ENCODE measurements at places on chromosomes 2 and 18.

GRCh38 chr2:136222862-136223261 lies 104.9 kb upstream of the CXCR4 start:
- no peak for DNase-seq

DNA sequence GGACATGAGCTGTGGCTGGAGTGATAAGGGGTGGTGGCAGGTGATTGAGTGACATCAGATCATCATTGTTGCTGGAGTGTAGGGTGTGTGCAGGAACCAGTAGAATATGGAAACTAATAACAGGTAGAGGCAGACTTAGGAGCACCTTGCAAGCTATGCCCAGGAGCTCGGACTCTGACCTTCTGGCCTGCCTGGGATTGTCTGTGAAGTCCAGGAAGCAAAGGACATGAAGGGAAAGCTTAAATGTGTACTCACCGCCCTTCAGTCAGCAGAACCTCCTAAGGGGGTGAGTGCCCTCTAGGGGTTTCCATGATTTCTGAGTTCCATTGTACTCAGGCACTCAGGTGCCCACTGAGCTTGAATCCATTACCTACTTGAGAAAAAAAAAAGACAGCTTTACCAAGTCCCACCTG lies 104.2 kb downstream of the CRIM1 start:
- no peak for DNase-seq

DNA sequence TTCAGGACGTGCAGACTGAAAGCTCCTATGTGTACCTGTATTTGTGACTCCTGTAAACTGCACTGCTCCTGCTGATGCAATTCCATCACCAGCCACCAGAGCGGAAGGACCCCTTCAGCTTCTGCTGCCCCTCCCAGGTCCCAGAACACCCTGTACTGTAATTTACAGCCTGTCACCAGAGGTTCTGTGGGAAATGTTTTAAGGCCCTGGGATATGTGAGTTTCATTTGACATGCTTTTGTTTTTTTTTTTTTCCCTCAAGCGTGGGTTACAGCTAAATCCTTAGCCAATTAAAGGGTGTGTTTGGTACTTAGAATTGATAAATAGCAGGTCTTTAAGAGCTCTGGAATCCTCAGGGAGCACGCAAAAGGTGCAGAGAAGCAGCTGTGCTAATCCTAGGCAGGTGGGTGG lies 79.4 kb downstream of the KCTD1 start:
- no peak for DNase-seq

GRCh38 chr2:207126724-207127308 lies 38.9 kb downstream of the KLF7 start:
- DNase-seq: no peak

GRCh38 chr18:27017901-27018500 lies 152.5 kb upstream of the AQP4 start:
- DNase-seq: no peak

DNA sequence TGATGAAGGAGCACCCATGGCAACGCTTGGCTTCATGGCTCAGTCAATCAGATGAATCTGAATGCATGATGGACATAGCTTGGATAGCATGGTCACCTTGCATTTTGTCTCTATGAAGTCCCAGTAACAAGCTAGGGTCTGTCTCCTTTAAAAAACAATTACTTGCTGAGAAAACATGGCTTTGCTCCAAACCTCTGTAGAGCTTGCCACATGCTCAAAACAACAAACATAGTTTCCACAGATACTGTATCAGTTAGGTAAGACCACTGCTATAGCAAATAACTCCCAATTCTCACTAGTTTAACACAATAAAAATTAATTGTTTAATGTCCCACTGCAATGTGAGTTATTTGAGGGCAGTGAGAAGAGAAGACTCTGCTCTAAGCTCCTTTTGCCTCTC lies 401.0 kb downstream of the IRS1 start:
- no peak for DNase-seq

DNA sequence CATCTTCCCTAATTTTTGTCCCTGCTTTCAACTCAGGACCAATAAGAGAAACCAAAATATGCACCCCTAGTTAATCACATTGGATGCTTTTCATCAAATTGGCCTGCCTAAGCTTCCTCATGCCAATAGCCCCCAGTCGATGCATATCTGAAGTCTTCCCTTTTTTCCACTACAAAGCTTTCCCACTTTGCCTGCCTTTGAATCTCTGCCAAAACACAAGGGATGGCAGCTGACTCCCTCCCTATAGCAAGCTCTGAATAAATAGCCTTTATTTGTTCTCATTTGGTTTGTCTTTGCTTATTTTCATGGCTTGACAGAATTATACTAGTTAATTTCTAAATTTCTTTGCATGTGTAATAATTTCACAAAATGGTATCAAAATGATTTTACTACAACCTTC lies 621.2 kb downstream of the MBD2 start:
- DNase-seq: no peak

Measured in inflammatory macrophage (primary cell).